ENCODE measurements at places on chromosomes 7 and 10. TPM values are rescaled to one million over a fixed set of nuclear protein-coding genes. Genes with fewer than 3 reads are reported as not detected.

Gene IGFBP3
- total RNA-seq = 5.5 TPM

Gene CYP2C19
- not detected for total RNA-seq

Gene SPDYE5
- total RNA-seq = not detected

Gene LRMDA
- total RNA-seq = 0.86 TPM

Gene CPEB3
- 1.9 TPM for total RNA-seq

Gene ATP6V0A4
- total RNA-seq = 0.78 TPM

- no peak for DNase-seq
- no peak overlapping the region for H3K27ac ChIP-seq
- no peak overlapping the region for H3K4me3 ChIP-seq
- H3K27me3 ChIP-seq = no peaks in the 10 kb centered on the region
- peaks cover 70% of the 10 kb centered on the region for H3K36me3 ChIP-seq
- H3K4me1 ChIP-seq = no peaks in the 10 kb centered on the region
Observed at GRCh38 chr7:73442903-73443500, 9.4 kb downstream of the FZD9 start.

DNA sequence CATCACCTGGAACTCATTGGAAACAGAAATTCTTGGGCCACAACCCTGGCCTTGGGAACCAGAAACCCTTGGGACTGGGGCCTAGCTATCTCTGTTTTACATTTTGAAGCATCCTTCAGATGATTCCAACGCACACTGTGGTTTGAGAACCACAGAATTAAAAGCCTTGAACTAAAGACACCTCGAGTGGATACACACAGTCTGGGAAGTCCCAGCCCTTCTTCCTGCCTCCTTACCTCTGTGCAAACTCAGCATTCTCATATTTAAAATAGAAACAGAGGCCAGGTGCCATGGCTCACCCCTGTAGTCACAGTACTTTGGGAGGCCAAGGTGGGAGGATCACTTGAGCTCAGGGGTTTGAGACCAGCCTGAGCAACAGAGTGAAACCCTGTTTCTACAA lies 12.9 kb downstream of the NPFFR1 start:
- no peaks in the 10 kb centered on the region for H3K36me3 ChIP-seq
- H3K27me3 ChIP-seq = no peaks in the 10 kb centered on the region
- no peak overlapping the region for H3K27ac ChIP-seq
- H3K4me1 ChIP-seq = no peaks in the 10 kb centered on the region

DNA sequence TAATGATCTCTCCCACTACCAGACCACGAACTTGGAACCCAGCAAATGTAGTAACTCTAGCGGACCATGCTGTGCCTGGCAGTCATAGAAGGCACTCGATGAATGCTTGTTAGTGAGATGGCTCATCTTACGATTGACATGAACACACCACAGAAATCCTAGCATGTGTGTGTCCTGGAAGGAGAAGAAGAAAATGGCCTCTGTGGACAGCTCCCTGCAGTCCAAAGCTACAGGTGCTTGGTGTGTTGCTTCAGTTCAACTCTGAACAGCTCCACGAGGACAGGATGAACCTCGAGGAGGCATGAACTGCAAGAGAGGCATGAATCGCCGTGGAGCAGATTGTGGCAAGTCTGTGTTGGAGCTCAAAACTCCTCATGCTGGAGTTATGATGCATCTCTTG lies 93.5 kb downstream of the KLF6 start:
- DNase-seq = no peak
- no peaks in the 10 kb centered on the region for H3K36me3 ChIP-seq
- no peak overlapping the region for H3K27ac ChIP-seq
- no peaks in the 10 kb centered on the region for H3K4me1 ChIP-seq

GRCh38 chr10:7856678-7857077 lies 38.4 kb downstream of the TAF3 start:
- H3K27ac ChIP-seq = no peak overlapping the region
- H3K4me1 ChIP-seq = no peaks in the 10 kb centered on the region
- no peaks in the 10 kb centered on the region for H3K36me3 ChIP-seq
- H3K27me3 ChIP-seq = no peaks in the 10 kb centered on the region

GRCh38 chr10:61184429-61184828 lies 240.4 kb upstream of the RHOBTB1 start:
- H3K4me3 ChIP-seq = no peak overlapping the region
- peaks cover 3% of the 10 kb centered on the region for H3K4me1 ChIP-seq
- H3K27me3 ChIP-seq = peaks cover 1% of the 10 kb centered on the region
- H3K36me3 ChIP-seq = no peaks in the 10 kb centered on the region

GRCh38 chr10:14653271-14654161 lies 121.2 kb downstream of the FAM107B start:
- peaks cover 22% of the 10 kb centered on the region for H3K4me1 ChIP-seq
- DNase-seq = no peak
- no peaks in the 10 kb centered on the region for H3K27me3 ChIP-seq
- H3K4me3 ChIP-seq = no peak overlapping the region
- H3K36me3 ChIP-seq = no peaks in the 10 kb centered on the region
